ENCODE measurements at places on chromosomes 16 and 17. TPM values are rescaled to one million over a fixed set of nuclear protein-coding genes. Genes with fewer than 3 reads are reported as not detected.

DNA sequence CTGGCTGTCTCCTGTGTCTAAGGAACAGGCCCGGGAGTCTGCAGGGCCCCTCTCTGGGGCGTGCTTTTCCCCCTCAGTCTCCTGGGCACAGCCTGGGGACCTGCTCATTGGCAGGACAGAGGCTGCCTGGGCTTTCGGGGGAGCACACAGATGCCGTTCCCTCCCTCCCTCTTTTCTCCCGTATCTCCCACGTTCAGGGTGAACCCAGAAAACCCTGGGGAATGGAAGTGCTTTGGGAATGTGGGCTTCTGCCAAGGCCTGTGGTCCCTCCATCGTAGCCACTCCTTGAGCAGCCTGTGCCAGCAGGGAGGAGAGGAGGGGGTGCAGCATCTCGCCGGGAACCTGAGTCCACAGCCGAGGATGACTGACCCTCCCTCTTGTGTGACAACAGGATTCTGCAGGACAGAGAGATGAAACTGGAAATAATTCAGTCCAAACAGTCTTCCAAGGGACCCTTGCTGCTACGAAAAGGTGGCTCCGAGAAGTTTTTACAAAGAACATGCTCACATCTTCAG, 52.0 kb downstream of the RNF213 start:
- no peak for DNase-seq

- no peak for DNase-seq
Measured at GRCh38 chr17:219696-220095, 38.2 kb upstream of the DOC2B start.

- no peak for DNase-seq
Measured at GRCh38 chr16:75019586-75019985, 20.8 kb downstream of the ZNRF1 start.

- DNase-seq: no peak
Measured at GRCh38 chr17:57097832-57098421, 12.9 kb downstream of the AKAP1 start.

DNA sequence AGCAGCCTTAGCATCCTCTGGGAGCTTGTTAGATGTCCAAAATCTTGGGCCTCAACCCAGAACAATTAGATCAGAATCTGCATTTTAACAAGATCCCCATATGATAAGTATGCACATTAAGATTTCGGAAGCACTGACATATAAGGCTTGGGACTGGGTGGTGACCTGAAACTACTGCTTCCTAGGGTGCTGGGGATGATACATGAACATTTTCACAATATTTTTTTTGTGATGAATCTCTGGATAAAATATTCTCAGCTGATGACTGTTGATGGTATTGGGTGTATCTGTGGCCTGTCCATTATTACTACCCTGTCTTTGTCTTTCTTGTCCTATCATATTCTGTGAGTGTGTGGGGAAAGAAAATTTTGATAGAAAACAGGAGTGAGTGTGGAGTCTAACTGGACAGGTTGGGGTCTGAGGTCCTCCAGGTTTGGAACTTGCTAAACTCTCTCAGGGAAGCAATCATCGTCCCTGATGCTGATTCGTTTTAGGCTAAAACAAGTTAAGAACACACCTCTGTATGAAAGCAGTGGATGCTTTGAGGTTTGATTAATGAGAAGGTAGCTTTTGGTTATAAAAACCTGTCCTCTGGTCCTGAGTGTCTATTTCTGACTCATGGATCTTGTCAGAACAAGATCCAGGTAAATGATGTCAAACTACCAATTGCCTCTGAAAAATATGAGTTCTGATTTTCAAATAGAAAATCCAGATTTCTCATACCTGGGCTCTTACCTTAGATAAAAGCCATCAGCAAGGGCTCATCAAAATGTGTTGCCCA, 23.2 kb downstream of the KRT23 start:
- no peak for DNase-seq

GRCh38 chr16:31301708-31302400, 42.1 kb downstream of the ITGAM start:
- DNase-seq: no peak

DNA sequence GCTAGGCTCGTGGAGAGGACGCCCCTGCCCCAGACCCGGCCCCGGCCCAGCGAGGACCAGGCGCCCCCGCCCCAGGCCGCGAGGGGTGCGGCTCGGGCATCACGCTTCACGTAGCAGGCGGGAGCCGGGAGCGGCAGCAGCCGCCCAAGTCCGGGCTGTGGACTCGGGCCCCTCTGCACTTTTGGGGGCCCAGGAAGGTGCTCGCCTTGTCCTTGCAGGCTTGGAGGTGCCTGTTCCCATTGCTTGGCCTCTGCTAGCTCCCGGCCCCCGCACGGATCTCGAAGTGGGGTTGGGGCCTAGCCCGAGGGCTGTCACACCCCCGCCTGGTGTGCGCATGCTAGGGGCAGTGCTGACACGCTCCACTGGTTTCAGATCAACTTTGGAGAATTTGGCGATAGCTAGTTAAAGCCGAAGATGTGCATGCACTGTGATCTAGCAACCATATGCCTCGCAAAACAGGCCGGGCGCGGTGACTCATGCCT, 55.7 kb downstream of the WSB1 start:
- DNase-seq: no peak

DNA sequence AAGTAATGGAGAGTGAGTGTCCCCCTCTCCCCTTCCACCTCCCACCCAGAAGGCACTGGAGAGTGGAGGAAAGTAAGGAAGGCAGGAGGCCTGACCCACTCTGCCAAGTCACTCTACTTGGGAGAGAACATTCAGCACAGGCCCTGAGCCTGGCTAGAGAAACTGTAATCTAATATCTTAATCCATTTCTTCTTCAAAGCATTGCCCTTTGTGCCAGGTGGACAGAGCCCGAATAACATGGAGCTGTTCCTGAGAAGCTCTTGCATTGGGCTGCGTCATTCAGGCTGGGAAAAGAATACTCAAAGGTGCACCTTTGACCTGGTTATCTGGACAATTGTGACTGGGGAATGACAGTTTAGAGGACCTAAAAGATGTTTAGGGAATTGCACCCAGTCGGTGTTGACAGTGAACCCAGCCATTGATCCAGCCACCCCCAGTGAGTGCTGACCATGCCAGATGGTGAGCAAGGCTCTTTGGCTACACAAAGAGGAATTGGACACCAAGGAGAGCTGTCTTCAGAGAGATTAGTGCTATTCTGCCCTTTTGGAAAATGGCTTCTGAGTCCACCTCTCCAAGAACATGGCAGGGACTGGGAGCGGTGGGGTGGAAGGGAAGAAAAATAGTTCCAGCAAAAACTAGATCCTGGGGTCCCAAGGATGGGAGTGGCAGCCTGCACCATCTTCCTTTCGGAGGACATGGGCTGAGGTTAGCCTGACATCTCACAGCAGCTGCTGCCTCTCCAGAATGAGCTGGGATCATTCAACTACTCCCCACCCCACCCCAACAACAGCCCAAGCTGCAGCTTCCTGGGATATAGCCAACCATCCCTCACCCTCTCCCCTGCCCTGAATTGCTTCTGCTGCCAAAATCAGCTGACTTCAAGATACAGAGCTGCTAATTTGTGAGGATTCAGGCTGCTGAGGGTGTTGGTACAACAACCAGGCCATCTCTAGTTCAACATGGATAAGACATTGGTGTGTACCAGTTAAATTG, 11.6 kb upstream of the NOG start:
- DNase-seq: no peak

GRCh38 chr17:60676758-60677307, 818 bp upstream of the BCAS3 start:
- no peak for DNase-seq

DNA sequence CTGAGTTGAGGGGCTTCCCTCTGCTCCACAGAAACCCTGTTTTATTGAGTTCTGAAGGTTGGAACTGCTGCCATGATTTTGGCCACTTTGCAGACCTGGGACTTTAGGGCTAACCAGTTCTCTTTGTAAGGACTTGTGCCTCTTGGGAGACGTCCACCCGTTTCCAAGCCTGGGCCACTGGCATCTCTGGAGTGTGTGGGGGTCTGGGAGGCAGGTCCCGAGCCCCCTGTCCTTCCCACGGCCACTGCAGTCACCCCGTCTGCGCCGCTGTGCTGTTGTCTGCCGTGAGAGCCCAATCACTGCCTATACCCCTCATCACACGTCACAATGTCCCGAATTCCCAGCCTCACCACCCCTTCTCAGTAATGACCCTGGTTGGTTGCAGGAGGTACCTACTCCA, 26.0 kb downstream of the STH start:
- DNase-seq: no peak

DNA sequence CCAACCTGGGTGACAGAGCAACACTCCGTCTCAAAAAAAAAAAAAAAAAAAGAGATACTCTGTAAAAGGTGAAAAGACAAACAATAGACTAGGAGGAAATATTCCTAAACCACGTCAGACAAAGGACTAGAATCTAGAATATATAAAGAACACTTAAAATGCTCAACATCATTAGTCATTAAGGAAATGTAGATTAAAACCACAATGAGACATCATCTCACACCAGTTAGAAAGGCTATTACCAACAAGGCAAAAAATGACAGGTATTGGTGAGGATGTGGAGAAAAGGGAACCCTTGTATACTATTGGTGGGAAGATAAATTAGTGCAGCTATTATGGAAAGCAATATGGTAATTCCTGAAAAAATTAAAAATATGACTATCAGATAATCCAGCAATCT, 903.1 kb upstream of the SOX9 start:
- no peak for DNase-seq

- no peak for DNase-seq
Measured at GRCh38 chr17:76989519-76989918, 121.3 kb downstream of the MGAT5B start.

DNA sequence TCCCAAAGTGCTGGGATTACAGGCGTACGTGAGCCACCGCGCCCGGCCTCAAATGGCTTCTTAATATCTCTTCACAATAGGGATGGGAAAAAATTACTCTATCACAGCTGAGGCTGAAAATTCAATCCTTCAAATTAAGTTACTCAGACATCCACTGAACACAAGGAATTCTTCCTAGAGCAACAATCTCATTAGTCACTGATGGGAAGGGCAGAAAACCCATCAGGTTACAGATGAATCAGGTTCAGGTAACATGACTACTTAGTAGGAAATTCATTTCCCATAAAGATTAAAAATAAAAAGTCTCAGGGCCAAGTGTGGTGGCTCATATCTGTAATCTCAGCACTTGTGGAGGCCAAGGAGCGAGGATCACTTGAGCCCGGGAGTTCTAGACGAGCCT, 42.5 kb upstream of the ABR start:
- no peak for DNase-seq

DNA sequence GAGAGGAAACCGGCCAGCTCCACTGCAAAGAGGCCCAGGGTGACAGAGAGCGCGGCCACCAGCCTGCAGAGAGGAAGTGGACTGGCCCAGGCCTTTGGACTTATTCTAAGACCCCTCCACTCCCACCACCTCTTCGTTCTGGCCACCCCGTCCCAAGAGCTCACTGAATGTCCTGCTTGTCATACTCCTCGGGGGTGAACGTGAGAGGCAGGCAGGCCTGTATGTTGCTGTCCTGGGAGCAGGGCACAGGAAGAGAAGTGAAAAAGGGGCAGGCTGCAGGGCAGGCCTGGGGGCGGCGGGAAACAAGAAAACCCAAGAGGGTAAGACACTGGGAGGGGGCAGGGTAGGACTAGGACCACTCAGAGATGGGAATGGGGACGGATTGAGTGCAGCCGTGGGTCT, 384 bp downstream of the TMEM107 start:
- DNase-seq: no peak

DNA sequence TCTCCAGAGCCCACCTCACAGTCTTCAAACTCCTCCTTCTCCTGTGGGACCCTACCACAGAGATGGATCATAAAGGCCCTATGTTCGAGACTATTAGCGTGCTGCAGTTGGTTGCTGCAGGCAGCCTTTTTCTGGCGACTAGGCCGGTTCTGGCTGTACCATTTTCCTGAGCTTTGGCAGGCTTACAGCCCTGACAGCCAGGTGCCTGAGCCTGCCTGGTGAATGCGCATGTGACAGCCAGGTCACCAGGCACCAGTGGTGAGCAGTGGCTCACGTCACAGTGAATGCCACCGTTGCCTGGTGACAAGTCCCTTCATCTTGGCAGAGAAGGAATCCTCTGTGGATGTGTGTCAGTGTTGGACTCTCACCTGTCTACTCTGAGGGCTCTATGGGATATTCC, 978.8 kb downstream of the KCNJ18 start:
- DNase-seq: no peak

- no peak for DNase-seq
Measured at GRCh38 chr17:22517716-22518115, 825.4 kb downstream of the KCNJ18 start.

DNA sequence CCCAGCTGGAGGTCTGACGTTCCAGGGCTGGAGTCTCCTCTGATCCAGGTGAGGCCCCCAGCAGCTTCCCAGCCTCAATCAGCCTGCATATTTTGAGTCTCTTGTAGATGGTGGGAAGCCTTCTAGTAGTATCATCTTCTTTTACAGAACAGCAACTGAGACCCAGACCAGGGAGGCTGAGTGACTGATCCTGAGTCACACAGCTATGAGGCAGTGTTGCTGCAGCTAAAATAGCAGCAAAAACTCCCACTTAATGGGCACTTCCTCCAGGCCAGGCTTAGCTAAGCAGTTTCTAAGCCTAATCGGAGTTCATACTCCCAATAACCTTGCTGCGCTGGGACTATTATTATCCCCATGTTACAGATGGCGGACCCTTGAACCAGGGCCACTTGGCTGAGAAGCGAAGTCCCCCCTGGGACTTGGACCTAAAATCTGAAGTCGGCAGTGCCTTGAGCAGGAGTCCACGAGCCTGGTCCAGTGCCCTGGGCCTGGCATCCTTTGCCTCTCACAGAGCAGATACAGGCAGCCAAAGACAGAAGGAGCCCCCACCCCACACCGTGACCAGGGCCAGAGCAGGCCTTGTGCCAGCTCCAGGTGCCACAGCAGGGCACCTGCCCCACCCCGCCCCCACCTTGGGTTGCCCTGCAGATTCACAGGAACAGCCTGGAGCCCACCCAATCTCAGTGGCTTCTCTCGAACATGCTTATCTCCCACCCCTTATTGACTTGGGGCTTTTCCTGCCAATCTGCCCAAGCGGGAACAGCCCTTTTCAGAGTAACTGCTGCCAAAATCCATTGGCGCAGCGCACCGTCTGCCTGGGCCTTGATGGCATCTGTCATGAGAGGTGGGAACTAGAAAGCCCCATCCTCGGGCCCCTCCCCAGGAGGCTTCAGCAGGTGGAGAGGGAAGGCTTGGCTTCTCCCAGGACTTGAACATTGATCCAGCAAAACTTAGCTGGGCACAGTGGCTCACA, 65.1 kb downstream of the SOCS1 start:
- DNase-seq: no peak

- no peak for DNase-seq
Measured at GRCh38 chr16:85213926-85214675, 101.8 kb upstream of the CIBAR2 start.

Gene ABCA10
- 10.0 TPM for total RNA-seq

Gene GALR2
- total RNA-seq: not detected

Gene ZG16B
- 0.47 TPM for total RNA-seq

Gene DBF4B
- total RNA-seq: 3.1 TPM

Gene ODAD4
- 1.6 TPM for total RNA-seq

Gene C17orf78
- total RNA-seq: not detected

Gene TBC1D26
- 2.2 TPM for total RNA-seq

Gene CETP
- 0.62 TPM for total RNA-seq

Gene PMFBP1
- 2.5 TPM for total RNA-seq

Gene SOST
- not detected for total RNA-seq

Measured in occipital lobe (tissue), 3 donors.